ENCODE measurements at places on chromosomes 12 and 14.

GRCh38 chr14:31122098-31122611 is 85.4 kb downstream of the HECTD1 start:
- DNase-seq = no peak

- DNase-seq = peak; percentile 52
Measured at GRCh38 chr14:39175445-39176262, 600 bp downstream of the PNN start.

DNA sequence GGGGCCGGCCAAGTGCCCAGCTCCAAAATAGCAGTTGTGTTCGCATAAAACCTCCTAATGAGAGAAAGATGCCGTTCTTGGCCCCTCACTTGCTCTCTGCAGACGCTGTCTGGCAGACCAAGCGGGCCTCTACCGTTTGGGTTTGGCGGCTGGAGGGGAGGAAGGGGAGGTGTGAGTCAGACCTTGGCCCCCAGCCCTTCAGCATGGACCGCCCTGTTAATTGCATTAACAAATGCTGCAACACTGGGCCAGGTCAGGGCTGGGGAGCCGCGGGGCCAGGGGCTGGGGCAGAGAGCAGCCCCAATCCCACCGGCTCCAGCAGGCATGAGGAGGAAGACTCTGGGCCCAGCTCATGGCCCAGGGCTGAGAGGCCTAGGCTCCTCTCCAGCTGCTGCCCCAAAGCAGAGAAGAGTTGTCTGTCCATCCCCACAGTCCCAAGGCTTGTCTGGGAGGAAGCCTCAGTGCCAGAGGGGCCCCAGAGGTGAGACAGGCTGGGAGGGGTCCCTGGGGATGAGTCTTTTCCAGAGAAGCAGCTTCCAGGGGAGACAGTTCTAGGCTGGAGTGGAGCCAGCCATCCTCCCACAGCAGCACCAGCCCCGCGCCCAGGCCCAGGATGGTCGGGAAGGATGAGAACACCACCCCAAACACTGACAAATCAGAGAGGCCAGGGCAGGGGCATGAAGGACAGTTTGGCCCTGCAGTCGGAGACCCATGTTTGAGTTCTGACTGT is 16.9 kb downstream of the LTBP2 start:
- no peak for DNase-seq

DNA sequence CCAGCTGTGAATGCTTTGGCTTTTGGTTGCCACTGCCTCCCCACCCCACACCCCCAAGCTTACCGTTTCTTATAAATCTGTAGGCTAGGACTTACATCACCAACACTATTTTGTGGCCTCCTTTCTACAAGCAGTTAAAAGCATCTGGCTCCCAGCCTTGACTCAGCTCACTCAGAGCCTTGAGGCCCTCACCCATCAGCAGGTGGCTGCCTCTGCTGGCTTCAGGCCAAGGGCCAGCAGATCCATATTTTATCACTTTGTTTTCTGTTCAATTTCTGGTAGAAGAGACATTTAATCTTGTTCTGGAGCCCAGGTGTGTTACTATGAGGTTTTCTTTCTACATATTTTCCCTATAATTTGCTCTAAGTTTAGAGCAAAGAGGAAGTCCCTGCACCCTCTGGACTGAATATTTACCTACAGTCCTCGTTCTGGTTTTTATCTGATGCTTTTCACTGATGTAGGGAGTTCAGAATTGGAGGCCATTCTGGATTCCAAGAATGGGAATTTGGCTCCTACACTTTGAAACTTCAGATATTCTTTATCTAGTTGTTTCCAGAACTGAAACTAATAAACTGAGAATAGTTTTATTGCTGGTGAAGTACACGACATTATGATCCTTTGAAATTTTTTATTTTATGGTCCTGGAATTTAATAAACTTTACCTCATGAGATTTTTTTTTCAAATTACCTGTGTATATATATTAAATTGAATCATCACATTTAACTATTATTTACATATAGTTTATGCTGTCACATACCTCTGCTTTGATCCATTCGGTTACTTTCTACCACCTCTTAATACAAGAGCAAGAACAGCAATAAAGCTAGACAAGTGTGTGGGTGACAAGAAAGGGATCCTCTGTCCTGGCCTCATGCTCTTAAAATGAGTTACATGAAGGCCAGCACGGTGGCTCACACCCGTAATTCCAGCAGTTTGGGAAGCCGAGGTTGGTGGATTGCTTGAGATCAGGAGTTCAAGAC is 22.2 kb downstream of the PLBD1 start:
- no peak for DNase-seq

- DNase-seq = no peak
Measured at GRCh38 chr14:106346534-106347290, 820.3 kb downstream of the TMEM121 start.

- no peak for DNase-seq
Measured at GRCh38 chr12:70966996-70967790, 46.7 kb upstream of the PTPRR start.

DNA sequence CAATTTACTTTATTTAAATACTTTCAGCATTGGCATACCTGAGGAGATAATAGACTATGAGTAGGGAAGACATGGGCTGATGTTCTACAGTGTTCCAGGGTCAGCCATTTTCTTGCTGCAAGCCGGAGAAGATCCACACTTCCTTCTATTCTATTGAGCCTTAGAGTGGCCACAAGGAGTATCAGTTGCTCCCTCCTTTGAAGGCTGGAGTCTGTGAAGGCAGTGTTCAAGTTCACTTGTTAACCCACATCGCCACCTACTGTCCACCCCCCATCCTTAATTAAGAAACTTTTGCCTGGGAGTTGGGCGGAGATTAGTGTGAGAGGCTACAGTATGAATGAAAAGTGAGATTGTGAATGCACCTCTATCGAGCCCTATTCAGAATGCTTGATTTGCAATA is 666.6 kb downstream of the NRXN3 start:
- DNase-seq = peak; percentile 67

DNA sequence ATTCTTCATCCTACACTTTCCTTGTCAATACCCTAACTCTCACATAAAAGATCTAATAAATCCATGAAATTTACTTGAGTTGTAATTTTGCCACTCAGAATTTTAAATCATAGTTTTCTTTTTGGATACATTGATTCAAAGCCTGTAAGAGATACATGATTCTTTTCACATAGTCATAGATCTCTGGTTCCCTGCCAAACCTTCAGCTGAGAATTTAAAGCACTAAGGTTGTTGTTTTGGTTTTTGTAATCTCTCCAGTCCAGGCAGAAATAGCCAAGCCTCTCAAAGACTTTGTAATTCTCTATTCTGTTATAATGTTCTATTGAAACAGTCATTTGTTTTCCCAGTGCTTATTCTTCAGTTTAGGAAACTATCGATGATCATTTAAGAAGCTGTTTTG is 273.9 kb downstream of the TRHDE start:
- no peak for DNase-seq

All from SJSA1 (cell line).